Prostate gland (tissue), 2 donors: ENCODE measurements at places on chromosomes 1 and 21. TPM values are rescaled to one million over a fixed set of nuclear protein-coding genes. Genes with fewer than 3 reads are reported as not detected.

S100A9 gene
- total RNA-seq: 45.2 TPM

CNR2 gene
- not detected for total RNA-seq

AKT3 gene
- 62.7 TPM for total RNA-seq

F5 gene
- 1.1 TPM for total RNA-seq

COL16A1 gene
- 89.4 TPM for total RNA-seq

GRCh38 chr1:56436912-56437417 lies 142.4 kb downstream of the PLPP3 start:
- no peak for DNase-seq

DNA sequence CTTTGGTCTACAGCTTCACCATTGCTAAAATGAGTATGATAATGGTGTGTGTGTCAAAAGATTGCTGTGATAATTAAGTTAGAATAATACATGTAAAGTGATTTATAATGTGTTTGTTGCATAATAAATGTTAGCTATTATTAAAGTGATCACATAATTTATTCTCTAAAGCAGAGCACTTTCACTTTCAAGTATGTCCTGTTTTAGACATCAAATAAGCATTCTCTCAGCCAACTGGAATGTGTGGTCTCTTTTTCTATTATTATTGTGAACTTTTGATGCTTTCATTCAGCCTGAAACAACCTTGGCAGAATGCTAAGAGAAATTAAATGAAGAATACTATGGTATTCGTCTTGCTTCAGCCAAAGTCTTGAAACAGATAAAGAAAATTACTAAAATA lies 102.8 kb upstream of the COL11A1 start:
- no peak for DNase-seq

- DNase-seq: no peak
Observed at GRCh38 chr1:113980110-113980509, 836 bp downstream of the OLFML3 start.

- DNase-seq: no peak
Observed at GRCh38 chr1:52659851-52660596, 27.1 kb downstream of the SHISAL2A start.

GRCh38 chr1:165854101-165854845 lies 26.9 kb downstream of the UCK2 start:
- no peak for DNase-seq

- DNase-seq: no peak
Observed at GRCh38 chr1:222950892-222951291, 136.1 kb downstream of the DISP1 start.

- DNase-seq: no peak
Observed at GRCh38 chr1:71015745-71016144, 31.9 kb downstream of the PTGER3 start.

DNA sequence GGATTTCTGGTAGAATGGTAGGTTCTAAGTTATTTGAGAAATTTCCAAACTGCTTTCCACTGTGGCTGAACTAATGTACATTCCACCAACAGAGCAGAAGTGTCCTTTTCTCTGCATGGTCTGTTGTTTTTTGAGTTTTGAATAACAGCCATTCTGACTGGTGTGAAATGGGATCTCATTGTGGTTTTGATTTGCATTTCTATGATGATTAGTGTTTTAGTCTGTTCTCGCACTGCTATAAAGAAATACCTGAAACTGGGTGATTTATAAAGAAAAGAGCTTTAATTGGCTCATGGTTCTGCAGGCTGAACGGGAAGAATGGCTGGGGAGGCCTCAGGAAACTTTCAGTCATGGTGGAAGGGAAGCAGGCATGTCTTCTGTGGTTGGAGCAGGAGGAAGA lies 80.3 kb downstream of the SDCCAG8 start:
- no peak for DNase-seq

- peak; percentile 32 for DNase-seq
Observed at GRCh38 chr1:149936992-149937705, 470 bp upstream of the MTMR11 start.

GRCh38 chr1:25030674-25031589 lies 100.9 kb upstream of the RUNX3 start:
- no peak for DNase-seq

- no peak for DNase-seq
Observed at GRCh38 chr1:33295023-33295422, 25.9 kb downstream of the A3GALT2 start.

GRCh38 chr1:211596418-211597181 lies 17.6 kb upstream of the SLC30A1 start:
- no peak for DNase-seq
